ENCODE measurements at places on chromosomes 4 and X.

DNA sequence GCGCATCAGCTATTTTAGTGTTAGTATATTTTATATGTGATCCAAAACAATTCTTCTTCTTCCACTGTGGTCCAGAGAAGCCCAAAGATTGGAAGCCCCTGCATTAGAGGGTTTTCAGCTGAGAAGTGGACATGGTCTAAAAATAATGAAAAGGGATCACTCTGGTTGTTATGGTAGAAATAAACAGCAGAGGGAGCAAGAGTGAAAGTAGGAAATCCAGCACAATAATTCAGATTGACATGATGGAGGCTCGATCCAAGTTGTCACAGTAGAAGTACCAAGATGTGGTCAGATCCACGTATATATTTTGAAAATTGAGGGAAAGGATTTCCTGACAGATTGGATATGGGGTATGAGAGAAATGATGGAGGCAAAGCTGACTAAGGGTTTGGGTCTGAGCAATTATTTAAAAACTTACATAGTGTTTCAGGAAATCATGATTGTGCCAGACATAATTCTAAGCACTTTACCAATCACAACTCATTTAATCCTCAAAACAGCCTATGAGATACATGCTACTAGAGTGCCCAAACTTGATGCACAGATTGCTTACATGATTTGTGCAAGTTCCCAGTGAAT lies 17.0 kb upstream of the TMEM144 start:
- no peak for DNase-seq

DNA sequence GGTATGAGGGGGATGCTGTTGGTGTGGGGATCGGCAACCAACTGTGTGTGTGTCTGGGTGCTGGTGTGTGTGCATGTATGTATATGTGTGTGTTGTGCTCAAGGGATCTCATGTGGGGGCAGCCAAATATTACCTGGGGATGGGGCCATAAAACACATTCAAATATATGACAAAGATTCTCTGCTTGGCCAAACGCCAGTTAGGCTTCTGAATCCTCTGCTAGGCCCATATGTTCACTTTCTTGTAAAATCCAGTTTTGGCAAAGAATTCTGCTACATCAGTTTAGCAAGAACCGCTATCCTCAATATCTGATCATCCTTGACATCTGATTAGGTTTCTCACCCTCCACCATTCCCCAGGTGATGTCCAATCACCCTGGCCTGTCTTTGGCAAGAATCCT lies 106.6 kb downstream of the RASL11B start:
- DNase-seq: no peak

GRCh38 chr4:105149771-105150170 lies 3.1 kb downstream of the TET2 start:
- DNase-seq: no peak

GRCh38 chr4:14046642-14047041 lies 419.1 kb upstream of the BOD1L1 start:
- DNase-seq: no peak

DNA sequence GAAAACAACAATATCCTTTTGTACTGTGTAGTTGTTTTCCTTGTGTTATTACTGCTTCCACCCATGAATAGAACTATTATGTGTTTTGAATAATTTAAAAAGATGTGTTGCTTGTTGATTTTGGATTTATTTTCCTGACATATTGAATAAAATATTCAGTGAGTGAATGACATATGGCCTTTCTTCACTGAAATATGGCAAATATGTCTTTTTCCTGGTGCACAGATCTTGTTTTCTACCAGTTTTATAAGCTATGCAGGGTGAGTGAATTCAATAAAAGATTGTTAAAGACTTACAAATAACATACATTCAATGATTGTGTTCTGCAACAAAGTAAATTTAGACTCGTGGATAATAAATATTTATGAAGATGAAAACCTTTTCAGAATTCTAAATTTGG lies 1216.3 kb upstream of the ADGRL3 start:
- DNase-seq: no peak

DNA sequence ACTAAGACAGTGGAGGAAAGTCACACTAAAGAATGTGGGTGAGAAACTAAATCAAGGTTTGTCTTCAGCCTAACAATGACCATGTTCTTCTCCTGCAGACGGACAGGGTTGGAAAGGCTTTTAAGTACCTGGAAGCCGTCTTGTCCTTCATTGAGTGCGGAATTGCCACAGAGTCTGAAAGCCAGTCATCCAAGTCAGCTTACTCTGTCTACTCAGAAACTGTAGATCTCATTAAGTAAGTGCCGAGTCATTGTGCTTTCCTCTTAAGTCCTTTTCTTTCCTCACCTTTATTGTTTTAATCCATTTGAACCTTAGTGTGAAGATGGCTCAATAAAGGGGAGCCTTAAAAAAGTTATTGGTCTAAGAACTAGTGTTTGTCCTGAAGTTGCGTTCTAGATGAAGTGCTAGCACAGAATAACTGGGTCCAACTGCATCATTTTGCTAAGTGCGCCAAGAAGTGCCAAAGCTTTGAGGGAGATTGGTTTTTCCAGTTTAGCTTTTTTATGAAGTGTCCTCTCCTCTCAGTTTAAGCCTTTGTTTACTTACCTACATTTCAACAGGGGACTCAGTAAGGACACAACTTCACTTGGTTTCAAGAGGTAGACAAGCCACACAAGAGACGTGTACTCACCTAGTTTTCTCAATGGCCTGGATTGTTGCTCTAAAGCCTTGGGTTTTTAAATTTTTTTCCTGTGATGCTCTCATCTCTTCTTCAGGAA lies 89.3 kb downstream of the KLHL8 start:
- DNase-seq: no peak

Measured in H9 (cell line).